ENCODE measurements at places on chromosomes 2 and 18. TPM values are rescaled to one million over a fixed set of nuclear protein-coding genes. Genes with fewer than 3 reads are reported as not detected.

MAP4K3 gene
- 46.2 TPM for total RNA-seq

CFAP221 gene
- not detected for total RNA-seq

ALLC gene
- total RNA-seq: not detected

COLEC11 gene
- total RNA-seq: not detected

LDLRAD4 gene
- total RNA-seq: 1.6 TPM

DCAF17 gene
- 30.0 TPM for total RNA-seq

RUFY4 gene
- total RNA-seq: not detected

KCNJ3 gene
- total RNA-seq: not detected

NEMP2 gene
- 3.6 TPM for total RNA-seq

LOXHD1 gene
- total RNA-seq: not detected

FAP gene
- 0.53 TPM for total RNA-seq

RFX8 gene
- total RNA-seq: 2.0 TPM

PAX8 gene
- total RNA-seq: 0.13 TPM

TFCP2L1 gene
- total RNA-seq: not detected

MTLN gene
- 42.3 TPM for total RNA-seq

SH3BP4 gene
- total RNA-seq: 105 TPM

SAP130 gene
- total RNA-seq: 9.2 TPM

IFIH1 gene
- 5.6 TPM for total RNA-seq

POTEJ gene
- not detected for total RNA-seq

CRYGC gene
- total RNA-seq: not detected

GIGYF2 gene
- 75.9 TPM for total RNA-seq

SF3B1 gene
- total RNA-seq: 357 TPM

TUBA3E gene
- not detected for total RNA-seq

POTEI gene
- total RNA-seq: 0.66 TPM

MYO3B gene
- under 0.01 TPM for total RNA-seq

CCDC68 gene
- total RNA-seq: 3.0 TPM

SERPINB10 gene
- total RNA-seq: 0.07 TPM

GAD1 gene
- total RNA-seq: 0.14 TPM

CXCR4 gene
- 93.5 TPM for total RNA-seq

SERPINB4 gene
- not detected for total RNA-seq
